ENCODE measurements at places on chromosomes 3 and 15.

DNA sequence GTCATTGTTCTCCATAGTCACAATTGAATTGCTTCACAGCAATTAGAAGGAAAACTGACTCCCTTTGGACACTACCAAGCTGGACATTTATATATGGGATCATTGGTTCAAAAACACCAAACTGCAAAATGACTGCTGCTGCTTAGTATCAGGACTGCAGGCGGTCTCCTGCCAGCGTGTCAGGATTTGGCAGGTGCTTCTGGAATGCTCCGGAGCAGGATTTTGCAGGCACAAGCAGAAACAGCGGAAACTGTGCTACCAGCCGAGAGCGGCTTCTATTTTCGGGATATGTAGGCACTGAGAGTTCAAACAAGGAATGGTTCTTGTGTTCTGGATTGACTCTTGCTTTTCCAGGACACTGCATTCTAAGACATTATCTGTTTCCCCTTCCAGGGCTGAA is 95.5 kb downstream of the SSR3 start:
- no peak for DNase-seq

DNA sequence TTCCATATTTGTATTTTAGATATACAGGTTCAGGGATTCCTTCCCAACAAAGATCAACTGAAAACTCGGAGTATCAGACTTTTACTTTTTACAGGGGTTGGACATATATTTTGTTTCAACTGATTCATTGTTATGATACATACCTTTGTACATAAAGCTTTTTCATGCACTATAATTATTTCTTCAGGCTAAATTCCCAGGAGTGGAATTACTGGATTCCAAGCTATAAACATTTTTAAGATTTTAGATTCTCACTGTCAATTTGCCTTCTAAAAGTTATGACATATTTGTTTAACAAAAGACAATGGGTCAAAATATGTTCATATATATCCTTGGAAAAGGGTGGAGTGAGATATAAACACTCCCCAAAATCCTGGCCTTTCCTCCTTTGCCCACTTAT is 449.0 kb downstream of the PDCD6IP start:
- DNase-seq: no peak

DNA sequence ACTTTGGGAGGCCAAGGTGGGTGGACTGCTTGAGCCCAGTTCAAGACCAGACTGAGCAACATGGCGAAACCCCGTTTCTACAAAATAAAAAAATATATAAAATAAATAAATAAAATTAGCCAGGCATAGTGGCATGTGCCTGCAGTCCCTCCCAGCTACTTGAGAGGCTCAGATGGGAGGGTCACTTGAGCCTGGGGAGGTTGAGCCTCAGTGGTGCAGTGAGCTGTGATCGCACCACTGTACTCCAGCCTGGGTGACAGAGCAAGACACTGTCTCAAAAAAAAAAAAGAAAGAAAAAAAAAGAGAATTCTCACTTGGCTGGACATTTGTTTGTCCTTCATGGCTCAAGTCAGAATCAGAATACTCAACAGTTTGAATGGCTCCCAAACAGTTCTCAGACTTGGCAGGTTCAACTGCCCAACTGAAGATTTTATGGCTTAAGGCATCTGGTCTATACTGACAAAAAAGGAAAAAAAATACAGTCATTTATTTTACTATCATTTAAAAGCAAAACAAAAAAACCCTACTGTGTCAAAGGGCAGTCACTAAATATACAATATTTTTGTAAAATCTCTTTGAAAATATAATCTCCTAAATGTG is 106.6 kb downstream of the FBXL22 start:
- no peak for DNase-seq

- no peak for DNase-seq
Observed at GRCh38 chr15:93895976-93896770, 335.2 kb upstream of the MCTP2 start.

- DNase-seq: no peak
Observed at GRCh38 chr3:141115789-141116541, 64.8 kb downstream of the SPSB4 start.

DNA sequence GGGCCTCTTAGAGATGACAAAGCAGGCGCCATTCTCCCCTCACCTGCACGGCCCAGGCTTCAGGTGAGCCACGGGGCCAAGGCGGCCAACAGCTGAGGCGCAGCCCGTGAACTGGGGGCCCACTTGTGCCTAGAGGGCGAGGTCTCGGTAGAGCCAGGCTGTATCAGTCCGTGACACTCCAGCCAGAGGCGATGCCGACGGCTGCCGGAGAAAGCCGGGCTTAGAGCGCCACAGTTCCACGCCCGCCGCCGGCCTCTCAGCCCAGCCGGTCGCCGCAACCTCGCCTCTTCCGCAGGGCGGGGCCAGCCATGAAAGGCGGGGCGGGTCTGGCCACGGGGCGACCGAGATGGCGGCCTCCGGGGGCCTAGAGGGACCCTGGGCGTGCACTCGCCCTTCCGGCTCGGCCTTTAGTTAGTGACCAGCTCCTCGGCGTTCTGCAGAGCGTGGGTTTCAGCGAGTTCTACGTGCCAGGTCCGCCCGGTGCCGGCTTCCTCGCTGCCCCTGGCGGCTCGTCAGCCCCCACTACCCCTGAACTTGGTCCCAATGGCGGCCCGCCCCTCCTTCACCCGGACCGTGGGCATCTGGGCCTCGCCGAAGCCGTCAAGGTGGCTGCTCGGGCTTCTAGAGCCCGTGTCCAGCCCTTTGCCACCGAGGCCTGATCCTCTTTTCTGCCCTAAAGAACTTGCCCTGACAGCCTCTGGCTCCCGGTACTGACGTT is at the start of gene ZNF621:
ZNF621 (plus strand) TSS at position 393 of the 718 bp plus-strand sequence. CDS start 881 bp downstream, outside the sequence.
- peak; percentile 86 for DNase-seq

DNA sequence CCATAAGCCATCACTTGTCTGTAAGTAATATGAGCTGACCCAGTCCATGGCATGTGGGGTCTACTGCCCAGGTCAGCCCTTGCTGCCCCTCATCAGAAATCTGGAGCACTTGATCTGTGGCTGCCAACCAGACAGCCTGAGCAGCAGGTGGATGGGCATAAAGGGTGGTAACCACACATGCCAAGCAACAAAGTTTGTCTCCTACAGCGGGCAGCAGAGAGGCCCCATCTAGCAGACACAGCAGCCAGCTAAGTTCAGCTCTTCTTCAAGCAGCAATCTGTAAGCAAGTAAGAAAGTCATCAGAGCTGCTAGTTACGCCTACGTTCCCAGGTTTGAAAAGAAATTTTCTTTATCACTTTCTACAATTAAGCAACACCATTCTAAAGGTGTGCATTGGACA is 27.9 kb downstream of the CHCHD4 start:
- DNase-seq: no peak
